ENCODE measurements at places on chromosomes 2 and 18.

DNA sequence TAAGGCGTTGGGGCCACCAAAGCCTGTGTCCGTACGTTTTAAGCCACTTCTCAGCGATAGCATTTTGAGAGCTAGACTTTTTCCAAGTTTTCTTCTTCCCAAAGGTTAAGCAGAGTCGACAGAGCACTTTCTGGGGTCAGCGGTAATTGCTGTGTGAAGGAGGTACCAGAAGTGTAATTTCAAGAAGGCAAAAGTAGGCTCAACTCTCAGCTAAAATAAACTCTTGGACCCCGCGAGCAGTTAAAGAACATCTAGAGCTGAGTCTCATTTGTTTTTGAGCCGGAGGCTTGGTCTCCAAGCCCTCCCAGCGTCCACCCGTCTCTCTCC, 1.9 kb upstream of the PAX3 start:
- no peak for DNase-seq

DNA sequence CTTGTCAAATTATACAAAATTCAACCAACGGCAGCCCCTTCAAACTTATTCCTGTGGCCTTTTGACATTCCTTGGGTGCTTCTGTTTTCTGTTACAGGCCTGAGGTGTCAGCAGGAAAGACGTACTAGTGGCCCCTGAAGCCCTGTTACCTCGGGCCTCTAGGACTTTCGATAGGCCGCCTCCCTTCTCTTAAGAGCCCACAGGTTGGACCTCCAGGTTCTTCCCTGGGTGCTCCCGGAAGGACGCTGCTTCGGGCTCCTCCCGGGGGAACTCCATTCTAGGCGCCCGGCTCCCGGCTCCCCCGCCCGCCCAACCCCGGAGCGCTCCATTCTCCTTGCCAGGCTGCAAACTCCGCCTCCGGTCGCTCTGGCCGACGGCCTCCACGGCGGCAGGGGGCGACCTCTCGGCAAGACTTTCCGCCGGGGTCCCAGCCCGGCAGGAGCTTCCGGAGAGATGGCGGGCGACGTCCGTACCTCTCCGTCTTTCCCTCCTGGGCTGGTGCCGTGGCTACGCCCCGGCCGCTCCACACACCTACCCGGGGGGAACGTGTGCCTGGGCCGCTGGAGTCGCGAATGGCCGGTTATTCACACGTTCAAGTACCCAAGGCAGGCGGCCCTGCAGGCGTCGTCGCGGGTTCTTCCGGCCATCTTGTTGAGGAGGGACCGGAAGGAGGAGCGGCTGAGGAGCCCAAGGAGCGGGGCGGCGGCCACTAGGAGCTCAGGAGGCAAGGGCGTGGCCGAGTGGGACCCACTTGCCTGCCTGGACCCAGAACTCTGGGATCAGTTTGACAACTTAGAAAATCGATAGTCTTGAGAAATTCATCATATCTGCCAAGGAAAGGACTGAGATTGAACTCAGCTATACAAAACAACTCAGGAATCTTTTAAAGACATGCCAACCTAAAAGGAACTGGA, 27.5 kb downstream of the BOLA3 start:
- peak; percentile 67 for DNase-seq

DNA sequence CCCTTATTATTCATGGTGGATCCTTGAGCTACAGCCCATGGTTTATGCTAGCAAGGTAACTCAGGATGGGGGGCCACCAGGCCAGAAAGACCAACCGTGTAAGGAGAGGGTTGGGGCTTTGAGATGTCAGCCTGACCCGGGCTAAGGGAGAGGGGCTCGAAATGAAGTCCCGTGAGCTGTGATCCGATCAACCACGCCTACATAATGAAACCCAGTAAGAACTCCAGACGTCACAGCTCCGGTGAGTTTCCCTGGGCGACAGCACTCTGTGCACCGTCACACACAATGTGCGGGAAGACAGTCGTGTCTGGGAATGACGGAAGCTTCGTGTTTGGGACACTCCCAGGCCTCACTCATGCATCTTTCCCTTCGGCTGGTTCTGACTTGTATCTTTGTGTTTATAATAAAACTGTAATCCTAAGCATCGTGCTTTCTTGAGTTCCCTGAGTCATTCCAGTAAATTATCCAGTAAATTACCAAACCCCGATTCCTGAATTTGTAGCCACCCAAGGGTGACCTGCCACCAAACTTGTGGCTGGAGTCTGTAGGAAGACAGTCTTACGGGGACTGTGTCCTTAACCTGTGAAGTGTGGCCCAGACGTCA, 44.2 kb downstream of the CYP27C1 start:
- no peak for DNase-seq

DNA sequence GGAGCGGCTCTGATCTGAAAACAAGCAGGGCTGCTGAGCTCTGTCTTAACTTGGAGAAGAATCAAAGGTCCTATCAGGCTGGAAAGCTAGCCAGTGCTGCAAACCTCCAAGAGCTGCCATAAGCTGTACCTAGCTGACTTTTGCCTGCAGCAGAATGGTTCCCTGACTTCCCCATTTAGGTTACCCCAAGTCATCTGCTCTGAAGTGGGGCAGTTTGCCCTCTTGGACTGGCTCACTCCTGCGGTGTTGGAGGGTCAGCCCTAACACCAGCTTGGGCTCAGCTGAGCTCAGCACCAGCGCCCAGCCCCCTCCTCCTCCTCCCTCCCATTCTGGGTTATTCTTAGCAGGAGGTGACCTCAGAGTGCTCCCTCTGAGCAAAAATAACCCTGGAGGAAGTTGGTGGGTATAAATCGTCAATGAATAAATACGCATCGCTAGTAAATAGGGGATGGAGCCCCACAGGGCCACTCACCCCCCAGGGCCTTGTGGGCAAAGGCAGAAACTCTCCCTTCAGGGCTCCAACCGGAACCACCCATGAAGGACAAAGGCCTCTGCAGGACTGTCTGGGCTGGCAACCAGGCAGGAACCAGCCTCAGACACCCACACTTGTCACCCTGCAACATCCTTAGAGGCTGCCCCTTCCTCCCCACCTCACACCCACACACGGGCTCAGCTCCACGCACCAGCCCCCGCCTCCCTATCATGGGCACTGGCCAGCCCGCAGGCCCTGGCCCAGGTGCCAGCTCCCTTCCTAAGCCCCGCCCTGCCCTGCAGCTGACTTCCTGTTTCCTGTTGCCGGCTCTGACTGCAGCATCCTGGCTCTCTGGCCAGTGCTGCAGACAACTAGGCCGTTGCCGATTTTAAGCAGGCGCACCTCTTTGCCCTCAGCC, 46.9 kb downstream of the DNMT3A start:
- peak; percentile 76 for DNase-seq

DNA sequence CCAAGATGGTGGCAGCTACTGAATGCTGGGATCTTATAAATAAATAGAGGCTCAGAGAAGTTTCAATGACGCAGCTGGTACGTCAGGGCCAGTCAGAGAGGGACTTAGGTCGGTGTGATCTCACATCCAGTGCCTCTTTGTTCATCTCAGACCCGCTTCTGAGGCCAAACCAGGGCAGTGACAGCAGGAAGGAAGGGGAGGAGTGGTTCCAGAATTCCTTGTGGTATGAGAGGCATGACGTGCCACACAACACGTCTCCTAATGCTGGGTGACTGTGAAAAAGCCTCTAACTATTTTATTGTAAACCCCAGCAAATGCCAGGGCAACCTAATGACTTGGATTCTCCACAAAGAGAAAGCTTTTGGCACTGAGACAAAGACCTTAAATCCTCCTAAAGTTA, 423.3 kb downstream of the LPIN1 start:
- DNase-seq, result peak; percentile 72

DNA sequence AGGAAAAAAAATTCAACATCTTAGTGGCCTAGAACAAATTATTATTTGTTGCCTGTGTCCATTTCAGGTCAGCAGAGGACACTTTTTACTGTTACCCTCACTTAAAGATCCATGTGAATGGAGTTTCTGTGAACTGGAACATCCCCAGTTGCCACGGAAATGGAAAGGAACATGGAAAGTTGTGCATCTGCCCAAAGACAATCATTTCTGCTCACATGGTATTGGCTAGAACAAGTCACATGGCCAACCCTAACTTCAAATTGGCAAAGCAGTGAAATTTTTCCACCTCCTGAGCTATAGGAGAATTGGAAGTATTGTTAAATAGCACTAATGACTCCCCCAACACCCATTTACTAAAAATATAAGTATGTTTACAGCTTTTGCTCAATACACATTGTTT, 71.2 kb upstream of the CCBE1 start:
- DNase-seq, result no peak

DNA sequence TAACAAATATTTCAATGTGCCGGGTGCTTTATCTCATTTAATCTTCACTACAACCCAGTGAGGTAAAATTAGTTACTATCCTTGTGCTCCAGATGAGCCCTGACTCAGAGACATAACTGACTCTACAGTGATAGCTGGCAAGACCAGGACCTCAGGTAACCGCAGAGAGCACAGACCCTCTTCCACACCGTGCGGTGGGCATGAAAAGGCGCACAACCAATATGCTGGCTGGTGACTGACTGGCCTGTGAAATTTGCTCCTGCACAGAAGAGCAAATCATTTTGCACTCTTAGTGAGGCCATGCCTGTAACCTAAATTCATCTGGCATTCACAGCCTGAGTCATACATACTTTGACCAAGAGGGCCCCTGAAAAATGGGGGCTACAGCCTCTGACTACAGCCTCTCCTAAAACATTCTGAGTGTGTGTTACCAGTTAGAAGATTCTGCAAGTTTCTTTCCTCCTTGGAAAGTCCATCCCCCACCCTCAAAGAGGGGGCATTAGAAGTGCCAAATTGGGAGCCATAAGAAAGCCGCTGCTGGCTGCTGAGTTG, 22.4 kb upstream of the MSGN1 start:
- DNase-seq, result no peak

- DNase-seq, result no peak
Measured at GRCh38 chr18:23902396-23902795, 112.2 kb upstream of the TTC39C start.
